ENCODE measurements at places on chromosomes 2 and 18.

- no peak for ATAC-seq
These were observed 377.7 kb upstream of the ST6GAL2 start for GRCh38 chr2:107263628-107264027.

DNA sequence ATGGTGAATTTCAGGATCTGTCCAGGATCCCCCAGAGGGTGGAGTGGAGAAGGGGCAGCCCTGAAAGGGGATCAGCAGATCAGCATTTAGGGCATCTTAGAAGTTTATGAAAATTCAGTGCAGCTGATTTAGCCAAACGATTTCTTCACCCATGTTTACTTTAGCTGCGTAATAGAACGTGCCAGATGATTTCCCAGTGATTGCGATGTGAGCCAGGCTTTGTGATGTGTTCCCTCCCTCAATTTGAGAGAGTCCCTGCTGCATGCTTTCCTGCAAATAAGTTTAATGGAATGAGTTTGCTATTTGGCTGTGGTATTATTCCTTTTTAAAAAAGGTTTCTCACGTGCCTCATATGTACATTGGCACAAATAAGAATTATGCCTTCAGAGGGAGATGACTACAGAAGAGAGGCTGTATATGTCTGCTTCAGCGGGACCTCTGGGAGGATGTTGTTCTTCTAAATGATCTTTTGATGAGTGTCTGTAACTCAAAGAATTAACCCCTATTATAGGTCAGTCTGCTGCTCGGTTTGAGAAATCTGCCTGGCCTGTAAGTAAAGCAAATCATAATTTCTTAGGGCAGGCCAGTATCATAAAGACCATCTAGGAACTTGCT lies 111.9 kb downstream of the MRO start:
- ATAC-seq = no peak

GRCh38 chr2:97714084-97714949 lies 941 bp downstream of the ZAP70 start:
- no peak for ATAC-seq

DNA sequence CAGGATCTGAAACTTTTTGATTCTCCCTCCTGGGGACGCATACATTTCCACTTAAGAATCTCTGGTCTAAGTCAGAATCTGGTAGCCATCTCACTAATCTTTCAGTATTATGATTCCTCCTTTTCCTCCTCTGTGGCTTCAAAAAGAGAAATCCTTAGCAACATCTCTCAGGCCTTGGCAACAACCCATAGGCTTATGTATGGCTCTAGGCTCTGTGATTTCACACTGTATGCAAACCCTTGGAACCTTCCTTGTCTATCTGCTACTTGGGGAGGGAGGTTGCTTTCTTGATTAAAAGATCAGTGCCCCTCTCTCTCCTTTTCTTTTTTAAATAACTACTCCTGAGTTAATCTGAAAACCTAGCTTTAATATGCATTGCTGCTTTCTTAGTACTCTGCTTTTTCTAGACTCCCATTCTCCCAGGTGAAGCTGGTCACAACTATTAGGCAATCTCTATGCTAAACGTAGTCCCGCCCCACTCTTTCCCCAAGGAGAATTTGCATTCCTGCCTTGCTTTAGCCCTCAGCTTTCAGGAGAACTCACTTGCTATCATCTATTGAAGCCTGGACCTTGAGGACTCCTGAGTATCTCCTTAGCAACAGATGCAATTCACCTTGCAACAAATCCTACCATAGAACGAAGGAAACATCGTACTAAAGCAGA lies 72.2 kb upstream of the L3MBTL4 start:
- ATAC-seq = no peak

DNA sequence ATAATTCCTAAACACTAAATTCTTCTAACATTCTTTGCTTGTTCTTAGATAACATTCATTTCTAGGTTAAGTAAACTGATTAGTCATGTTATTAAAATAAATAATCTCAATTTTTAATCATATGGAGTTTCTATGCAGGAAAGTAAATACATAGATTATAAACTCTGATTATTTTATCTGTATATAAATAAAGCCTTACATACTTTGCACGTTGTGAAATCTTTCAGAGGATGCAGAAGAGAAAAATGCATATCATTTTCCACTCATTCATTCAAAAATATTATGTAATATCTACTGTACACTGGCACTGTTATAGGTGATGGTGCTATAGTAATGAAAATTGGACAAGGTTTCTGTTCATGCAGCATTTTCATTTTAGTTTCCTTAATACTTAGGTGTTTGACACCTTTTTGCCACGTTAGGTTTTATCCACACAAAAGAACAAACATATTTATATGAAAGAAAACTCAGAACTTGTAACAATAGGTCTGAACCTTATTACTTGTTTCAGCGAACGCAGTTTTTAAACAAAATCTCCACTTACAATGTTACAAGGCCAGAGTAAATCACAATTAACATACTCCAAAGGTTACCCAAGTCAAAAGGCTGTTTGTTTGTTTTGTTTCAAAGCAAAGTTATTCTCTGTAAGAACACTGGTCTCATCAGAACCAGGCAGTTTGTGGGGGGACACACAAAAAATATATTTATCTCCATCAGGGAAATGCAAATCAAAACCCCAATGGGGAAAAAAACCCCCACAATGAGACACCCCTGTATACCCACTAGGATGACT lies 27.4 kb downstream of the ADAM17 start:
- ATAC-seq = no peak

DNA sequence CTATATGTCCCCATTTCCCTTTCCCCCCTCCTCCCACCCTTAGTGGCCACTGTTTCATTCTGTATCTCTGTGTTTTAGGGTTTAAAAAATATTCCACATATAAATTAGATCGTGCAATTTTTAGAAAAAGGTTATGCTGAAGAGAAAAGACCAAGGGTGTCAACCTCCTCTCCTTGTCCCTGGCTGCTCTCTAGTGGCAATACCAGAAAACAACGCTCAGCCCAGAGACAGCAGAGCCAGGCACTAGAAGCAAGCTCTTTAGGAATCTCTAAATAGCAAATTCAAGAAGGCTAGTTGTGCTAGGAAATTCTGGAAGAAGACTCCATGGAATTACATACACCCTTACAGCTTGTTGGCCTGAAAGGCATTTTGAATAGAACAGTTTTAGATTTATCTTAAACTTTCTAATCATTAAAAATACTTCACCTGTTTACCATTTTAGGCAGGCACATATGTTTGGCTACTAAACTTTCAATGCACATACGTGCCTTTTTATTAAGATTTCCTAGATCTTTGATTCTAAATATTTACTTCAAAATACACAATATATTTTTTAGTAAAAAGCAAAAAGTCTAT lies 35.1 kb upstream of the RASGRP3 start:
- no peak for ATAC-seq

DNA sequence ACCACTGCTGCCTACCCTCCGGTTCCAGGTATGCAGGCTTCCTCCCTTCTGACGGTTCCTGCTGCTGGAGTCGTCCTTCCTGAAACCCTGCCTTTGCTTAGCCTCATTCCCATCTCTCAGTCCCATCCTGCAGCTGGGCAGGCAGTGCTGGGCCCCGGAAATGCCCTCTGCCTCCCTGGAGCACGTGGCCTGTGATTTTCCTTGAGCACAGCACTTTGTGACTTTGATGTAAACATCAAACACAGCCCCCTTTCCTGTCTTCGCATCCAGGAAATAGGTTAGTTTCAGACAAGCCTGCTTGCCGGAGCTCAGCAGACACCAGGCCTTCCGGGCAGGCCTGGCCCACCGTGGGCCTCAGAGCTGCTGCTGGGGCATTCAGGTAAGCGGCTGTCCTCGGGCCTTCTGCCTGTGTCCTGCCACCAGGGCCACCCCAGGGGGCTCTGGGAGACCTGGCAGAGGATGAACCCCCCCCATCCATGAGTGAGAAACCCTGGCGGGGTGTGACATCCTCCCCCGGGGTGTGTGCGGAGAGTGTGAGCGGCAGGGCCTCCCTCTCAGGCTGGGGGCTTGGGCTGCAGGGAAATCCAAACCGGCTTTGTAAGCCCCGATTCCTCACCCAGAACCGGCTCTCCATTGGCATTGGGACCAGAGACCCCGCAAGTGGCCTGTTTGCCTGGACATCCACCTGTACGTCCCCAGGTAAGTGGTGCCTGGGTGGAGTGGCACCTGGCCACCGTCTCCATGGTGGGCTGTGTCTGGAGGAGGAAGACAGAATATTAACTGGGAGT lies at the start of gene ZAP70:
ZAP70 (plus strand) TSS at position 281 of the 788 bp plus-strand sequence. CDS start 10,461 bp downstream, outside the sequence.
- ATAC-seq = no peak

DNA sequence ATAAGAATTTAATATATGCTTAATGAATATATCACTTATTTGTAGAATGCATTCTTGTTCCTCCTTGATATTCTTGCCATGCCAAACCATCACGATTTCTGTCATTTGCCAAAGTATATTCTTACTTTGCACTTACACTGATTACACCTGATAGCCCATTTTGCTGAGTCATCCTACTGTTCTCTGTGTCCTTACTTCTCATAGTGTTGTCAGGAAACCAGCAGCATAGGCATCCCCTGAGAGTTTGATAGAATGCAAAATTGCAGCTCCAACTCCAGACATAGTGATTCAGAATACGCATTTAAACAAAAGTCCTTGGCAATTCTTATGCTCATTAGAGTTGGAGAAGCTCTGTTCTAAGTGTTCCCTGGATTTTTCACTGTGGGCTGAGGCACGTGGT lies 687.1 kb downstream of the DPP10 start:
- no peak for ATAC-seq

DNA sequence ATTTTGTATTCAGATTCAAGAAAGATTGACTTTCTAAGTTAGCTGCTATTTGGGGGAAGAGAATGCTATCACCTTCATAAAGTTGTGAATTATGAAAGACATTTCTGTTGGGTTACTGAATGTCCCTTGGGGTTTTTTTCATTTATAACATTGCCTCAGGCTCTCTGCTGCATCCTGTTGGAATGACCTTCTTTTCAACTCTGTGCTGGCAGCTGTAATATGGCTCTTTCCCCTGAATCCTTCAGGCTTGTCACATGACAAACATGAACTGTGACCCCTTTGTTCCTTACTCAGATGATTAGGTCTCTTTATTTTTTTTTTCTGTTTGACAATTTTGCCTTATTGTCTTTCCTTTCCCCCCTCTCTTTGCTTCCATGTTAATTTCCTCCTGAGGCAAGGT lies 159.8 kb downstream of the TAF4B start:
- ATAC-seq = no peak

- ATAC-seq = no peak
These were observed 39.9 kb downstream of the REEP1 start for GRCh38 chr2:86297382-86298147.

- no peak for ATAC-seq
These were observed 71.0 kb downstream of the DCDC2C start for GRCh38 chr2:3774336-3774735.

GRCh38 chr2:24489465-24490180 lies 1.4 kb upstream of the NCOA1 start:
- ATAC-seq = no peak

All from stimulated activated memory B cell treated with anti-CD40 and anti-IgM and Interleukin-4, amounts not matched to agents 10 μg/mL and 1 μg/mL and 100 μg/mL, for 72 hours (primary cell).